ENCODE measurements at places on chromosomes 5 and 9.

- no peak for DNase-seq
Observed at GRCh38 chr9:114884787-114885452, 45.5 kb downstream of the TNFSF8 start.

- DNase-seq: no peak
Observed at GRCh38 chr9:121662891-121663580, 11.6 kb downstream of the DAB2IP start.

DNA sequence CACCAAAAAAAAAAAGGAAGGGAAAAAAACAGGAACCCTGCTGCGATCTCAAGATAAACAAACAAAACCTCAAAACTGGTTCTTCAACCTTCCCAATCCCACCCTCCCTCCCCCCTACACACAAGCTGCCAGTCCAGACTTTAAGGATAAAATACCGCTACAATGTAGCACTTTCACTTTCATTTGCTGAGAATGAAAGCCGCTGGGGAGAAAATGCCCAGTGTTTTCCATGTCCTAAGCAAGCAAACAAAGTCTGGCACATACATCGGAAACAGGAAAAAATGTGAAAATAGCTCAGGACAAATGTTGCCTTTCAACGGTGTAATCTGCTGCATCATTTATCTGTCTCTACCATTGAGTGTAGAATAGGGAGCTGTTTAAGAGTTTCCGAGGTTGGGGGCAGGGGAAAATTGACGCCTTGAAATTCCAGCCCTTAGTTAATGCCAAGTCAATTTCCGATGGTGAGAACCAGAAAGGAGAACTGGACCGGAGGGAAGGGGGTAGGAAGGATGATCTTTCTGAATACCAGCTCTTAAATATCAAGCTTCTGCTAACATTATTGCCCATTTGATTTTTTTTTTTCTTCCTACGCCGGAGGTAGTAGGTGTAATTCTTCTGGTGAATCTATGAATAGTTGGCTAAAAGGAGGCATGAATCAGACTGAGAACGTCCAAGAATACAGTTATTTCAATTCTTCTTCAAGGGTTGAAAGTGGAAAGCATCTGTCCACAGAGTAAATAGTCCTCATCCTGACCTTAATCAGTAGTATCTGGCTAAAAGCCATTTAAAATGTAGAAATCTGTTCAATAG, 1.2 kb upstream of the ADAMTS6 start:
- DNase-seq: peak; percentile 8

DNA sequence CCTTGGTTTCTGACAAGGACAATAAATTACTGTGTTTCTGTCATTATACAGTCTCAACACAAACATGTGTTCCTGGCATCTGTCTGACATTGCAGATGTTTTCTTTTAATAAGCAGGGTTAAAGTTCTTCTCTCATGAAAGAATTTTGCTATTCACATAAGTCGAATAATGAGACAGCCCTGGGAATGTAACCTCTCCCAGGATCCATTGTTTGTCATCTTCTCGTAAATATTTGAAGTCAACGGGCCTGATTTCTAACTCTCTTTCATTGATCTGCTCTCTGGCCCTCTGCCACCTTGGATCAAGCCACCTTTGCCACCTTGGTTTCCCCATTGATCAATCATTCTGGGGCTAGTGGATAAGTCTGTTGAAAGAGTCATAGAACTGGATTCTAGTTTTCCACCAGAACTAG, 12.9 kb upstream of the CAST start:
- DNase-seq: no peak

GRCh38 chr5:158619083-158619788, 480.5 kb downstream of the EBF1 start:
- DNase-seq: no peak

DNA sequence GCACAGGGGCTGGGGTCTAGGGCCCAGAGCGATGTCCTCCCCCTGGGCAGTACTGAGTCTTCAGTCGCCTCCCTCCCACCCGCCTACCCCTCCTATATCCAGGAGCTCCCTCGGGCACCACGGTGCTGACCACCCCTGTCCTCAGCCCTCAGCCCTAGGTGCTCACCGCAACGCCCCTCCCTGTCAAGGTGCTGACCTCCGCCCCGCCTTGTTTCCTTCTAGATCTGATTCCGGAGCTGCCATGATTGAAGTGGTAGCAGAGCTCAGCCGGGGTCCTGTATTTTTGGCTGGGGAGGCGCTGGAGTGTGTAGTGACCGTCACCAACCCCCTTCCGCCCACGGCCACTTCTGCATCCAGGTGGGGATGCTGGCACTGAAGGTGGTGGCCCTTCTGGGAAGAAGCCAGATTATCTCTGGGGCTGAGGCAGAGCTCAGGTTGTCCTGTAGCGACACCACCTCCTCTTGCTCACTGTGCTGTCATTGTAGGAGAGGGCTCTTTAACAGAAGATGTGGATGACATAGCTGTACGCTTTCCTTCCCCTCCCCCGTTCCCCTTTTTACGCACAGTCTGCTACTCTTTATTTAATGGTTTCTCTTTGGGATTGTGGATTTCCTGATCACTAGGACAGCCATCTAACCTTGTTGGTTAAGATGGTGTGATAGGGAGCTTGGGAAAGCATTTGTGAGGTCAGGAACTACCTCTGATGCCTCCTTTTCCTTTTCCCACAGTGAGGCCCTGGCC, 598 bp downstream of the RGP1 start:
- DNase-seq: peak; percentile 60

- DNase-seq: no peak
Observed at GRCh38 chr5:95087816-95088317, 197.0 kb downstream of the MCTP1 start.

GRCh38 chr9:108486831-108487230, 369.0 kb downstream of the ACTL7B start:
- DNase-seq: no peak

DNA sequence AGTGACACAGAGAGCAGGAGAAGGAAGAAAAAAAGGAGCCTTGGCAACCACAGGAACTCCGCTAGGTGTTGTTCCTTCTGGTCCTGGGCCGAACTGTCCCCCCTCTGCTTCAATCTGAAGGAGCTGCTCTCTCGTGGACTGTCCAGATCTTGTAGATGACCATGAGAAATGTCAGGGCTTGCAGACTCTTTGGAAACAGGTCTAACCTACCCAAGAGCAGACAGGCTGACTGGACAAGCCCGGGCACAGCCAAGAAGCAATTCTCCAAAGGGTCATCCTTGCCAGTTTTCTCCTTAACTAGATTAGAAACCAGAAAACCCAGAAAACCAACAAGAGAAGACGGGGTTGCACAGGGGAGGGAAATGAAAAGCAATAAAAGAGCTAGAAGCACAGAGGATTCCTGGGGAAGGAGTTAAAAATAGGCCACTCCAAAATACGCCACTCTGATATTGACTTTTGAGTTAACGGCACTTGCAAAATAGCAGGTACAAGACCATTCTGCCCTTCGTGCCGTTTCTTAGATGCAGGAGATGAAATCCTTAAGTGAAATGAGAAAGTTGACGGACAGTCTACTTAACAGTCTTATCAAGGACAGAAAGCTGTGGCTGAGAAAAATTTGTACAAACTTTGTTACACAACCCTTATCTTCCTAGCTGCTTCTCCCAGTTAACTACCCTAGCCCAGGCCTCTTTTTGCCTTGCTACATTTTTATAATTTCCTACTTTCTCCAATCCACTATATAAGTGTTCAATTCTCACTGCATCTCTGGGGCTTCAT, 5.8 kb downstream of the GCNT4 start:
- DNase-seq: no peak

DNA sequence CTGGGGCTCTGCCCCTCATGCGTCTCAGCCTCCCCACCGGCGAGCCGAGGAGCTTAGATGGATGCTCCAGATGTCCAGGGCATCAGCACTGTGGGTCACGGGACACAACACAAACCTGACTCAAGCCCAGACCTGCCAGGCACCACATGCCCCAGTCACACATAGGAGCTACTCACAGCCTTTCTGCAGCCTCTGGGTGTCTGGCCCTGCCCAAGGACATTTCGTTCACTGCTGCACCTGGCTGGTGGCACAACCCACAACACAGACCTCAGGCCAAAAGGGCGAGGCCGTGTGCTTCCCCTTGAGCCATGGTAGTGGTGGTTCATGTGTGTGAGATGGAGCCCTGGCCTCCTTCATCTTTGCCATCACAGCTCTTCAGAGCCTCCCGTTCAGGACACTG, 89.6 kb upstream of the FCN2 start:
- DNase-seq: no peak

- DNase-seq: no peak
Observed at GRCh38 chr5:125106881-125107280, 360.4 kb upstream of the ZNF608 start.

GRCh38 chr5:146461319-146461718, 14.2 kb downstream of the TCERG1 start:
- DNase-seq: no peak

- no peak for DNase-seq
Observed at GRCh38 chr5:34026089-34026761, 16.8 kb downstream of the C1QTNF3 start.

- no peak for DNase-seq
Observed at GRCh38 chr9:128550770-128551656, 1.4 kb upstream of the SPTAN1 start.

GRCh38 chr5:112479418-112479817, 60.3 kb upstream of the EPB41L4A start:
- no peak for DNase-seq

GRCh38 chr9:69204849-69205248, 30.8 kb downstream of the TJP2 start:
- no peak for DNase-seq

GRCh38 chr9:132487980-132488535, 78.0 kb downstream of the CFAP77 start:
- DNase-seq: no peak

GRCh38 chr9:93223260-93224180, 39.6 kb downstream of the WNK2 start:
- no peak for DNase-seq

GRCh38 chr5:42429694-42430093, 6.5 kb downstream of the GHR start:
- no peak for DNase-seq

DNA sequence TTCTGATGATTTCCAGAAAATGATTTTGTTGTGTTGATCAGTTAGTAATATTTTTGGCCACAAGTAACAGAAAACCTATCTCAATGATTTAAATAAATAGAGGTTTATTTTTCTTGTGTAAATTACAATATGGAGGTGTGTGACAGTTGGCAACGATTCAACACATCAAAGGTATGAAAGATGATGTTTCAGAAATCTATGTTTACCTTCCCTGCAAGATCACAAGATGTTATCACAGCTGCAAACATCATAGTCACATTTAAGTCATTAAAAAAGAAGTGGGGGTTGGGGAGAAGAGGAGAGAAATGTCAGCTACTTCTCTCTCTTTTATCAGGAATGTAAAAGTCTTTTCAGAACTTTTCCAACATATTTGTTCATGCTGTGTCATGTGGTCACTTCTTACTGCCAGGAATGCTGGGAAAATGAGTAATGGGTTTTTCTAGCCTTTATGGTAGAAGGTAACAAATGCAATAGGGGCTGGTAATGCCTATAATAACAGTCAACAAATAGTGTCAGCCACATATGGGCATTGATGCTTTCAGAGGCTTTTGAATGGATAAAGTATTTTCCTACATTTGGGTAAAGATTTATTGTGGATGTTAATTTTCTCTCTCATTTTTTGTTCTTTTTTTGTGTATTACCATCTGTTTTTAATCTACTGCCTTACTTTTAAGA, 742.7 kb downstream of the TLE1 start:
- no peak for DNase-seq

GRCh38 chr9:131478421-131478868, 24.3 kb upstream of the POMT1 start:
- peak; percentile 69 for DNase-seq

DNA sequence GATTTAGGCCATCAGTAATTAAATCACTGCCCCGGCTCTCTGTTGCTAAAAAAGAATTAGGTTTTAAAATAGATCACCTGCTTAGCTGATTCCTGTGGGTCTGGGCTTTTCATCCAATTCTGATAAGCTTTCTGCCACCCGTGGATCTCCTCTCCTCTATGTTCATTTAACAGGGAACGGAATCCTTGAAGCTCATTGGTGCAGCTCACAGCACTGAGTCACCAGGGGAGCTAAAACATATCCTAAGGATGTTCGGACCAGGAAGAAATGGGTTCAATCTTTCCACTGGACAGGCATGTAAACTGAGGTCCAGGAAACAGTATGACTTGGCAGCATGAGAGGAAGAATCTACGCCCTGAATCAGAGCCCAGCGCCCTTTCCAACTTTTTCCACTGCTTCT, 267.1 kb upstream of the GRIA1 start:
- DNase-seq: no peak

DNA sequence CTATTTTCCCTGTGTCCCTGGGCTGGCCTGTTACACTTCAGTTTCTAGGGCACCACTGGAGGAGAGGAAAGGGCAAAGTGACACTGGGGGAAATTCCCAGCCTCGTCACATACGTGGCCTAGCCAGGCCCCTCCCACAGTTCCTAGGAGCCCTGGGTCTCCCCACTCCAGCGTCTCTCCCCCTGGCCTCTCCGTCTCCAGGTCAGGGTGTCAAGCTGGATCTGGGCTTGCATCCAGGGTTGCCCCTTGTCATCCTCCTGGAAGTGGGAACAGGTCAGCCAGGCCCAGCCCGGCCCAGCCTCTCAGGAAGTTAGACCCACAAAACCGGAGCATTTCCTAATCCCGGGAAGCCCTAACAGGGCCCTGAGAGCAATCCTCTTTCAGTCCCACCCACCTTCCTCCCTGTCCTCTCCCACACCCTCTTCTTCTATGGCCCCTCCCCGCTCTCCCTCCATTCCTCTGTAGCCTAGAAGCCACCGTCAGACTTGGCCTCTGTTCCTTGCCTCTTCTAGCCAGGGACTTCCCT, 4.7 kb upstream of the TNIP1 start:
- DNase-seq: peak; percentile 63

DNA sequence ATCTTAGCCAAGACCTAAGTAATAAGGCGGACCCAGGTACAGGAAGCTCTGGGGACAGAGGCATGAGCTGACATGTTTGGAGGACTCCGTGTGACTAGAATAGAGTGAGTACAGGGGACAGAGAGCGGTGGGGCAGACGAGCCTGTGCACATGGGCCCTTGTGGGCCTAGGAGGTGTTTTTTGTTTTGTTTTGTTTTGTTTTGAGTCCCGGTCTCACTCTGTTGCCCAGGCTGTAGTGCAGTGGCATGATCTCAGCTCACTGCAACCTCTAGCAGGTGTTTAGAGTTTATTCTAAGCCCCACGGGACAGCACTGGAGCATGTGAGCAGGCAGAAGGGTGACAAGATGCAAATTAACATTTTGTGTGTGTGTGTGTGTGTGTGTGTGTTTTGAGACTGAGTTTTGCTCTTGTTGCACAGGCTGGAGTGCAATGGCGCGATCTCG, 3.1 kb upstream of the EEIG1 start:
- DNase-seq: no peak
